K562 (cell line): ENCODE measurements at places on chromosomes 4 and X. TPM values are rescaled to one million over a fixed set of nuclear protein-coding genes. Genes with fewer than 3 reads are reported as not detected.

GRCh38 chr4:125572601-125573000 is 257.8 kb downstream of the FAT4 start:
- DNase-seq: no peak

GRCh38 chr4:110781944-110782343 is 159.1 kb upstream of the PITX2 start:
- no peak for DNase-seq

The MAGEB17 gene
- 0.16 and 0.25 TPM in 2 replicates for total RNA-seq

DNA sequence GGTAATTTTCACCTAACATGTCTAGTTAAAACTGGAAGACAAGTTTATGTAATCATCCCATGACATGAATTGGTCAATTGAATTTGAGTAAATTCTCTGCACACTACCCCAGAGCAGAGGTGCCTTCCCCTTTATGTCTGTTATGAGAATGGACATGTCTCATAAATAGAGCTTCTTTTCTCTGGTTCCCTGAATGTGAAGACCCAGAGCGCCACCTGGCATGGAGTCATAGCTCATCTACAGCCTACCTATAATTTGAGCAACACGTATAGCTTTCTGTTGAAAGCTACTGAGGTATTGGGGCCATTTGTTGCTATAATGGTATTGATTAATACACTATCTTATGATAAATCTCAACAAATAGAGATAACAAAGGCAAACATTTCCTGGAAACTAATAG is 626.5 kb upstream of the GALNTL6 start:
- no peak for DNase-seq

GRCh38 chr4:52984462-52984881 is 122.4 kb downstream of the RASL11B start:
- DNase-seq: no peak

The FANCB gene
- total RNA-seq: 14.4 and 15.1 TPM in 2 replicates

DNA sequence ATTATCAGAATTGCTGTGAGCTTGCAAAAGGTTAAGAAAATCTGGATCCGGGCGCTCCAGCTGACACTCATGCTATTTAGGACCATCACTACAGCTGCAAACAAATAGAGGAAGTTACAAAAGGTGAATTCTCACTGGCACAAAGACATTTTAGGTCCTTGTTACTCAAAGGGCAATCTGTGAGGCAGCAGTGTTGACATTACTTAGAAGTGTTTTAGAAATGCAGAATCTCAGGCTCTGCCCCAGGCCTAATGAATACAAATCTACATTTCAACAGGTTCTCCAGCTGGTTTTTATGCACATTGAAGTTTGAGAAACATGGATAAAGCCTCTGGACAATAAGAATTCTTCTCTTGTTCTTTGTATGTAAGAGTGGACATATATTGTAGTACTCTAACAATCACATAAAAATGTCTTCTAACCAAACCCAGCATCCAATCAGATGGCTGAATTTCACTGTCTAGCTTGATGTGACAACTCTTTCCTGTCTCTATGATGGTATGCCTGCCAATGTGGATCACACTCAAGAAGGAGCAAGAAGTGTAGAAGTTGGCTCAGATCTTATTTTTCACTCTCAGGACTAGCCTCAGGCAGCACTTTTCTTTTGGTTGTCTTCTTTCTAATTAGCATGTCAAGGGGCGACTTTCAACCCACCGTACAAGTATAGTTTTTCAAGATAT is 18.8 kb downstream of the SLC7A11 start:
- no peak for DNase-seq

The MAB21L2 gene
- not detected in 2 replicates for total RNA-seq

DNA sequence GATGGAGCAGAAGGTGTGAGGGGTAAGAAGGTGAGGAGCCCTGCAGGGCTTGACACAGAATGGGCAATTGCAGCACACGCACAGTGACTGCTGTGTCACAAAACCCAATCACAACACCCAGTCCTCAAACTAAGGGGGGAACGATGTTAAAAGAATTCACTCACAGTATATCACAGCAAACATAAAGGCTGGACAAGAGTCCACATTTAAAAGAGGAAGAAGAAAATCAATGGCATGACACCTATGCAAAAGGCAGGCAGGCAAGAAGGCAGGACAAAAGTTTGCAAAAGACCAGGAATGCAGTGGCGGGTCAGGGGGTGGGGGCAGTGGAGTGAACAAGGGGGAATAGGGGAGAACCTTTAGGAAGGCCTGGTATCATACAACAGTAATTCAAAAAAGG is 77.7 kb downstream of the CDS1 start:
- DNase-seq: no peak

DNA sequence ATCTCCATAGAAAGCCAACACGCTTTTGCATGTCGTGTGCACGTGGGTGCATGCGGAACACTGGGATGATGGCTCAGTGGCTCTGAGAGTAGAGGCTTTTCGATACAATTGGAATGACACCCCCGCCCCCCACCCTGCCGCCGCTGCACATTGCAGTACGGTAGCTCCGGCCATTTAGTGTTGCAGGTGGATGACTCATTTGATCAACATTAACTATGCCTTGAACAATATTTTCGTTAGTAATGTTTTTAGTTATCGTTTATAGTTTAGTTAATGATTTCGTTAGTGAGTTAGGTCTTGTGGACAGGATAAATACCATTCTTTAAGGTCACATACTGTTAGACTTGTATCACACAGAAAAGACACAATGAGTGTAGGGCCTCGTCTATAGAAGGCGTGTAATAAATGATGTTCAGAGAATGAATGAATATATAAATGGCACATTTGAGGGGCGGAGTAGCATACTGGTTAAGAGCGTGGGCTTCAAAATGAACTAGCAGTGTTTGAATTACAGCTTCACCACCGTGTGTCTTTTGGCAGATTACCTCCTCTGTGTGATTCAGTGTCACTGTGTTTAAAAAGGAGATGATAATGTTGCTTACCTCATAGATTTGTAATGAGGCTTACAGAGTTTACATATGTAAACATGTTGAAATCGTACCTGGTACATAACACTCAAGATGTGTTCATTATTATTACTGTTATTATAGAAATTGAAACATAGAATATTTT is 67.2 kb upstream of the TENM3 start:
- no peak for DNase-seq

- DNase-seq: no peak
Observed at GRCh38 chrX:71667328-71668247, at the start of gene LOC101059915. Gene LOC101059915, plus strand, starts transcription at chrX:71667546.

The ARAP2 gene
- 0.18 and 0.22 TPM in 2 replicates for total RNA-seq

The P2RY10 gene
- 0.13 TPM in 1 of 2 replicates, not detected in the other for total RNA-seq

DNA sequence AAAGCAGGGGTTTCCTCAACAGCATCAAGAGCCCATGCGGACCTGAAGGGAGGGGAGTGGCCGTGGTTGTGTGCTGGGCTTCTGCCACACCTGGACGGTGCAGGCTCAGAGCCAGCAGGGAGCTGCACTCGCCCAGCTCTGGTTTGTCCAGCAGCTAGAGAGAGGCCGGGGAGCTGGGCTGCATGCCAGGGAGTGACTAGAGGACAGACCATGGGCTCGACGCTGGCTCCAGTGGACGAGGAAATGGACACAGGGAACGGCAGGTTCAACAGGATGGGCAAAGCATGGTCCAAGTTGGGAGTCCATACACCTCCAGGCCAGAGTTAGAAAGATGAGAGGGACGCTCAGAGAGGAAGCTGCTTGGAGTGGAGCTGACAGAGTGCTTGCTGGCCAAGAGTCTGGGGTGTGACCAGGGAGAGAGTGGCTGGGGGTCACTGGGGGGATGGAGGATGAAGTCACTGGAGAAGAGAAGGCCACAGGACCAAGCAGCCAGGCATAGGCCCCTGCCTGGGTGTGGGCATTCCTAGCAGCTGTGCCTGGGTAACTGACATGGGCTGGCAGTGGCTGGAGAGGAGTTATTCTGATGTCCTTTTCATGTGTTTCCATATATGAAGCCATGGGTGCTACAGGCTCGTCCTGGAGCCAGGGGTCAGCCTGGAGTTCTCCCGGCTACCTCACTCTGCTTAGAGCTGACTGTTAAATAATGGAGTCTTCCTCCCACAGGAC is 42.8 kb downstream of the HTT-AS start:
- DNase-seq: no peak

- DNase-seq: no peak
Observed at GRCh38 chrX:11336201-11336600, 43.0 kb downstream of the AMELX start.

- no peak for DNase-seq
Observed at GRCh38 chr4:182338746-182339145, 95.5 kb downstream of the TENM3 start.

The ADH1B gene
- total RNA-seq: 0.71 and 1.0 TPM in 2 replicates

The SYTL4 gene
- 0.87 and 1.9 TPM in 2 replicates for total RNA-seq

The SLC6A8 gene
- 122 and 144 TPM in 2 replicates for total RNA-seq

The TKTL2 gene
- 0.07 and 0.09 TPM in 2 replicates for total RNA-seq

The TIGD4 gene
- 0.11 and 0.25 TPM in 2 replicates for total RNA-seq

DNA sequence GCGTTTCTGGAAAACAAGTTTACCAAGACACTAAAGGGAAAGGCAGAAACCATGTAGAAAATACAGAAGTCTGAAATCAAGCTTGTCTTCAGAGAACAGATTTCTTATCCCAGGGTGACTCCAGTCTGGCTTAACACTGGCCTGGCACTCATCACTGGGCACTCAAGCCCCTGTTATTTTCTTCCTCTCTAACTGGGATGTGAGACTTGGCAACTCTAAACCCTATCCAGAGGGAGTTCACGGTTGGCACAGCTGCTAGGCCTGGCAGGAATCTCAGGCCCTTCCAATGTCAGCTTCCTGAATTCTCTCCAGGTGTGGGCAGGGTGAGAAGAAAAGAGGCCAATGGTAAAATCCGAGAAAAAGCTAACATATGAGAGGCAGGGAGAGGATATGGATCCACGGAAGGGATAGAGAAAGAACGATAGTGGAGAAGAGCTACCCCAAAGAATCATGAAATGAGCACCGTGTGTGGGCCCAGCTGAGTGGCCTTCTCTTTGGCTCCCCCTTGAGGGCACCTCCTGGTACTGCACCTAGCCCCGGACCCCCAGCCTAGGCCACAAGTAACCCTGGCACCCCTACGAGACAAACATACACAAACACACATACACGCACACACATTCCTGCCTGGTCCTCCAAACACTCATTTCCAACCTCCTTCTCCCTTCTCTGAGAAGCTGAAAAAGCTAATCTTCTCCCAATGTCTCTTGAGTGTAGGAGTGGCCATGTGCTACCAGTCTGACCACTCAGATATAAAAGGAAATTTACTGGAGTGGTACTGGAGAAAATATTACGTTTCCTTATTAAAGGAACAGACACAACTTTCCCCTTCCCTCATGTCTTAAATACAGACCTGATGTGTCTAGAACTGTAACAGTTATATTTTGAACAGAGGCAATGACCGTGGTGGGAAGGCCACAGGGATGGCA is 16.6 kb upstream of the PTCHD1 start:
- peak; percentile 41 for DNase-seq

DNA sequence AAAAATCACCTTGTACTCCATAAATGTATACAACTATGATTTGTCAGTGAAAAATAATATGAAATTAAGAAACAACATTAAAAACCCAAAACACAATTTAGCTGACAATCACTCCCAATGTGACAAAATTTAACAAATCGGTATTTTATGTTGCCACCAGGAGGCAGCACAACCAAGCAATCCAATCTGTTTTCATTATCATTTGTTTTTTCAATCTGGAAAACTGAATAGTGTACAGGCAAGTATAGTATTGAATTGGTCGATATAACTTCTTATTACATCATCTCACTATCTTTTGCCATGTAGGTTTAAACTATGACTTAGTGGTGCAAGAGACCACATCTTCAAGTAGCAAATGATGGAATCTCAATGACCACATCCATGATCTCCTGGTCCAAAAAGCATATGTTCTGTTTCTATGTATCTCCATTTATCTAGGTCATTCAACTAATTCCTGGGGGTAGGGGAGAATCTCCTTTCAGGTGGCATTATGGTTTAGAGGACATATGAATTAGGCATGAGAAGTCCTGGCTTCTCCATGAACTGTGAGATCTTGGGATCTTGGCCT is 112.9 kb upstream of the AGA start:
- peak; percentile 18 for DNase-seq

GRCh38 chrX:23332101-23332887 is 2.4 kb upstream of the PTCHD1 start:
- no peak for DNase-seq

The AIMP1 gene
- 65.9 and 70.1 TPM in 2 replicates for total RNA-seq

DNA sequence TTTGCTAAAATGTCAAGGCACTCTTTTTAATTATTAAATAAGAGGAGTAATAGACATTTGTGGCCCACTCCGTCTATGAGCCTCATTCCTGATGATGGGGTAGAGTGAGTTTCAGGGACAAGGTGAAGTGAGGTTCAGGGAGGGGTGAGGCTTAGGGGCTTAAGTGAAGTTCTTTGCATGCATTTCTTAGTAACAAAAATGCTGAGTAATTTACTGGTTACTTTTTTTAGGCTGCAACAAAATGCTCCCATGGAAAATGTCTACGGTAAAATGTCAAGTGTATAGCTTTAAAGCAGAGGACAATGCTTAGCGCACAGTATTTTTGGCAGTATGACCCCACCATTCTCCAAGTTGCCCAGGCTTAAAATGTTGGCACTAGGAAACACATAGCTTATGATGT is 2.0 kb upstream of the USO1 start:
- DNase-seq: no peak

DNA sequence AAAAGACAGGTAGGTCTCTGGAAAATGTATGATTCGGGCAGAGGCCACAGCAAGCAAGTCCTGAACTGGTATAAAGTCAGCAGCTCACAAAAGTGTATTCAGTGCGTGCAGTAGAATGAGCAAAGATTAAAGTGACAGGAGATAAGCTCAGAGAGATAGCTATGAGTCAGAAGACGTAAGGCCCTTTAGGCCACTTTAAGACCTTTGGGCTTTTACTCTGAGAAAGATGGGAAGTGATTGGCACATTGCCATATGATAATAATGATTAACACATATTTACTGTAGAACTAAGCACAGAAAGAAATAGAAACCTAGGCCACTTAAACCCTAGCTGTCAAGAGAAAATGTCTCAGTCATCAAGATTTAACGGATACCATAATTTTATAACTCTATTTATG is 51.7 kb downstream of the TBCK start:
- DNase-seq: no peak

DNA sequence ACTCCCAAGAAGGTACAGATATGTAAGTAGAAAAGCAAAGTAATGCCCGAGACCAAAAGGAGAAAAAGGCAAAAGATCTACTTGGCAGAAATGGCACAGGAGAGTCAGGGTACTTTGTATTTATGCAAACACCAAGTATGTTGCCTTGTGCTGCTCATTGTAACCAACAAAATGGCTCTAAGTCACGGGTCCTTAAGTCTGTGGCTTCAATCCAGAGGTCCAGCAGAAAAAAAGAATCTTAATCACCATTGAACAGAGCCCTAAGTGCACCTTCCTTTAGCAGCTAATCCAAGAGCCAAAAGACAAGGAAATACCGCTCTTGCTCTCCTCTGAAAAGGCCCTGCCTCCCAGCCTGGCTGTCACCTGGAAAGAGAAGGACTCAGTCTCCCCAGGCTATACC is 324.9 kb upstream of the PPARGC1A start:
- DNase-seq: no peak

DNA sequence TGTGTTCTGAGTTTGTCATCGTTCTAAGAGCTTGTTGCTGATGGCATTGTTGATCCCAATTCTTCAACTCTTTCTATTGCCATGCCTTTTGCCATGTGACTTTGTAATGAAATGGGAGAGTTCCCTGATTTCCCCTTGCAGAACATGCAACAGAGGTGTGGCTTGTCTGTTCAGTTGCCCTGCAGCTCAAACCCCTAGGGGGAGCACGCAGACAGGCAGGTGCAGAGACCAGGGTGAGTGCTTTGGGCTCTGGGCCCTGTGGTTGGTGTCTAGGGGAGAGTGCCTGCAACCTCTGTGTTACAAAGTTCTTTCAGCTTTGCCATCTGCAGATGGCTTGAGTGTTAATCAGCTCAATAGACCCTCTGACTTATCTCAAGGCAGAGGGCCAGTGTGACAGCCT is 332.7 kb downstream of the MID1IP1 start:
- peak; percentile 24 for DNase-seq
